ENCODE measurements at places on chromosomes 4 and X.
A peak's percentile ranks its signal among the peaks of the same experiment; 100 is the strongest.

- DNase-seq: no peak
Measured at GRCh38 chrX:131840799-131841495, 182.2 kb upstream of the STK26 start.

DNA sequence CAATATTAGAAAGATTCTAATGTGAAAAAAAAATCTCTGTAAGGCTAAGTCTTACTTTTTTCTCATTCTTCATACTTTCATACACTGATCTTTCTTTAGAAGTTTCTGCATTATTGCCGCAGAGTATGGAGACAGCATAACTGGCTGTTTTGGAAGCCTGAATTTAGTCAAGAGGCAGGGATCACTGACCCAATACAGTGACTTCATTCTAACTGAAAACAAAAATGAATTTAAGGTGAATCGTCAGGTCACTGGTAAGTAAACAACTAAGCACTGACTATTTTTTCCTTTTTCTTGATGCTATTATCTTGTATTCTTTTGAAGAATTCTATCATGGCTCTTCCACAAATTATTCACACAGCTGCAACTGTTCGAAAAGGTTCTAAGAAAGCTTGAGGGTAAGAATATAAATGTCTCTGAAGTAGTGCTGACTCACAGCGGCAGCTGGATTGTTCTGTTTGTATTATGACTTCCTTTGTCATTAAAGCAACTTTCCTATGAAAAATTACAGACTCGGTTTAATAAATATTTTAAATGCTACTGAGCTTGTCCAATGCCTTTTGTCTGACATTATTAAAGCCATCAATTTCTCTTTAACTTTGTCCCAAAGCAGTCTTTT lies 609.3 kb downstream of the FSTL5 start:
- no peak for DNase-seq

- no peak for DNase-seq
Measured at GRCh38 chr4:104631000-104631399, 136.3 kb upstream of the CXXC4 start.

DNA sequence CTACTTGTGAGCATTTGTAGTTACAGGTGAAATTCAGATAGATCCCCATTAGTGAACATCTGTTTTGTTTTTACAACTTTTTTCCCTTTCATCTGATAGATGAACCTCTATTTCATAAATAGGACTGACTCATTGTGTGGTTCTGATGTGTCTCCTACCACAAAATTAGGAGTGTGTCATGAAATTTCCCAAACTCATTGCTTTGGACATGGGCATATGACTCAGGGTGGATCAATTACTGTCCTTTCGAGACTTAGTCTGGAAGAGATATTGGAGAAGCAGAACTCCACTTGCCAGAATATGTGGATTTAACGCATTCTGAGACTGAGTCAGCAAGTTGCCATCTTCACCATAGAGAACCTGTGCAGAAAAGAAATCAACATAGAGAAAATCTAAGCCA lies 53.5 kb upstream of the PCDH10 start:
- DNase-seq: no peak

DNA sequence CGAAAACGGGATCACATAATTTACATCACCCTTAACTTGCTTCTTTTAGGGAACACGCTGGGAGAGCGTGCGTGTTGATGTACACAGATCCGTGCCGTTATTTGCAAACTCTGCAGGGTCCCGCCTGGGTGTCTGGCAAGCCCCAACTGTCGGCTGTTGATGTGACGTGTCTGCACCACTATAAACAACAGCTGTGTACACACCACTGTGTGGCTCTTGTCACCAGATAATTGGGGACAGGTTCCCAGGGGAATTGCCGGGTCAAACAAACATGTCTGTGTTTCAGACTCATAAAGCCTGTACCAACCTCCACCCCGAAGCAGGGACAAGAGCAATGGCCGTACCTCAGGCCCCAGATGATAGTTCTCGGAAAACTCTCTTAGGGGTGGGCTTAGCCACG lies 105.0 kb upstream of the AFAP1 start:
- no peak for DNase-seq

GRCh38 chrX:136097871-136098805 lies 49.2 kb upstream of the FHL1 start:
- DNase-seq: no peak

- no peak for DNase-seq
Measured at GRCh38 chr4:14767142-14767541, 235.1 kb upstream of the CPEB2 start.

GRCh38 chr4:2501034-2501594 lies 32.2 kb downstream of the RNF4 start:
- DNase-seq: no peak

- no peak for DNase-seq
Measured at GRCh38 chr4:88618782-88619485, 26.7 kb downstream of the HERC3 start.

- DNase-seq: no peak
Measured at GRCh38 chr4:20299515-20299914, 47.8 kb downstream of the SLIT2 start.

DNA sequence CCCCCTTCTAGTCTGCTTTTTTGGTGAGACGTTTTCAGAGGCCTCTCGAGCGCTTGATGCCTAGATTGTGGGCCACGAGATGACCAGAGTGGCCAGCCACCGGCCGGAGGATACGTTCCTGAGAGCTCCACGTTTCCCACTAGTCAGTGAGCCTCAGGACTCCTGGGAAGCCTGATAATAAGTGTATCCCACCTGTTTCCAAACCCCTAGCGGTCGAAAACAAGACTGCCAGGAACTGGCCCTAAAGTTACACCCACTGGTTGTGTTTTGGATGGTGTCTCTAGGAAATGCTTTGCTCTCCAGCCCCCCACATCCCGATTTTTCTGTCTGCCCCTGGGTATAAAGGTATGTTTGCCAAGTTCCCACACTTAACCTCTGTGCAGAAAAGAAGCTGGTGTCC lies 4.6 kb upstream of the RS1 start:
- peak; percentile 2 for DNase-seq

DNA sequence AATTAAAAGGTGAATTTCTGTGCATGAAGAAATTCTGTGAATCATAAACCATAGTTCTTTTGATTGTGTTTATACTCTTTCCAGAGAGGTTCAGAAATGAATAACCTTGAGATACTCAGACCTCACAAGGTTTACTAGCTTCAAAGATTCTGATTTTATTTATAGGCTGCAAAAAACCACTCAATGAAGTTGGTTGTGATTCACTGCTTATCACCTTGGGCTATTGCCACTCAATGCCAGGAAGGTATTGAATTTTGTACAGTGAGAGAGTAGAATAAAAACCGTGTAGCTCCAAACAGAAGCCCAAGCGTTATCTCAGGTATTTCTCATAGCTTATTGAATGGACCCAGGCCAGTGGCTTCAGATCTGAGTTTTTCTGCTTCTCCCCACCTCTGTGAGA lies 118.7 kb downstream of the FHIP1A start:
- DNase-seq: no peak

GRCh38 chr4:47118192-47118929 lies 87.0 kb downstream of the GABRB1 start:
- DNase-seq: no peak

DNA sequence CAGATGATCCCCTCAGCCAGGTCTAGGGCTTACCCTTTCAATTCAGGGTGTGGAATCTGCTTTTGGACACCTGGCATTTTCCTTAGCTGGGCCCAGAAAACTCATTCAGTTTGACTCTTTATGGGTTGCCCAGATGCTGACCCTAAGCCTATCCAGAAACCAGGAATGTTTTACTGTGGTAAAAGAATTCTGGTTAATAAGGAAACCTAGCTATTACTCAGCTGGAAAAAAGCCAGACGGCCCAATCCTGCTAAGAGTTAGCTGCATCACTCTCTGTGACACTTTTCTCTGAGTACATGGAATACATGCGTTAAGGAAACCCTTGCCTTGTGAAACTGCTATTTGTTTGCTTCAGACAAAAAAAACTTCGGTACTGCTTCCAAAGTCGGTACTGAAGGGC lies 28.0 kb downstream of the ING2 start:
- DNase-seq: no peak

GRCh38 chr4:128570387-128570975 lies 239.0 kb upstream of the JADE1 start:
- no peak for DNase-seq

- DNase-seq: no peak
Measured at GRCh38 chrX:85454295-85454694, 74.8 kb upstream of the POF1B start.
